Activated CD4-positive, alpha-beta T cell treated with anti-CD3 and anti-CD28 coated beads, Interleukin-2, amount 50 U/mL, for 24 hours (primary cell): ENCODE measurements at places on chromosomes 3 and 15.

DNA sequence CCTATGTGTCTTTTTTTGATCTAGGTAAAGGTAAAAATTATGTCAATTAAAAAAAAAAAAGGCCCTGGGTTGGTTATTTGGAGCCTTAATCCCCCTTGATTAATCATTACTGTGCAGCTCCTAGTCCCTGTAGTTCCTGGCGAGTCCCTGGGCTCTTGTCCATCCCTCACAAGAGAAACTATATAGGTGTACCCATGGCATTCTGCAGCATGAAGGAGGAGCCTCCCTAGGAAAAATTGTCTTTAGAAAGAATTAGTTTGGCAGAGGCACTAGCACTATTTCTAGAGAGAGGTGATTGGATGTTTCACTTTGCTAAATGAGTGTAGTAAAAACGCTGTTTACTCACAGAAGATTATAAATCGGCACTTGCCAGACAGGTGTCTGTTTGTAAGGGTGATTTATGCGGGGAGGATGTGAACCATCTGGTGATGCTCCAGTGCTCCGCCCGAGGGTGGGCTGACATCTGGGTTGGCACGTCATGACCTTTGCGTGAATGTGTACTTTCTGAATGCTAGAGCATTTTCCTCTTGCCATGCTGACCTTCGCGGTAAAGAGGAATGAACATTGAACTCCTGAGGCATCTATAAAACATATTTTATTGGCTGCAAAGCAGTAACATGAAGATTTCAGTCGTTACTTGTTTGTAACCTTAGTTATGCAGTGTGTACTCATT is 12.6 kb downstream of the PLCL2 start:
- DNase-seq: no peak

- DNase-seq: no peak
Measured at GRCh38 chr3:23938688-23939087, 6.4 kb upstream of the NR1D2 start.

DNA sequence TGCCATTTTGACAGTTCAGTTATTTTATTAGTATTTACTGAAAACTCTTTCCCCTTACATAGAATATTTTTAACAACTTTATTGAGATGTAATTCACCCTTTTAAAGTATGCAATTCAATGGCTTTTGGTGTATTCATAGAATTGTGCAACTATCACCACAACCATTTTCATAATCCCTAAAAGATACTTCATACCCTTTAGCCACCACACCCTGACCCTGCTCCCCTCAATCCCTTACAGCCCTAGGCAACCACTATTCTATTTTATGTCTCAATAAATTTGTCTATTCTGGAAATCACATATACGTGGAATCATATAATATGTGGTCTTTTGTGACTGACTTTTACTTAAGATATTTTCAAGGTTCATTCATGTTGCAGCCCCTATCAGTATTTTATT is 29.7 kb downstream of the TEX9 start:
- DNase-seq: no peak

- DNase-seq: no peak
Measured at GRCh38 chr3:128487813-128488635, 5.0 kb downstream of the GATA2 start.

DNA sequence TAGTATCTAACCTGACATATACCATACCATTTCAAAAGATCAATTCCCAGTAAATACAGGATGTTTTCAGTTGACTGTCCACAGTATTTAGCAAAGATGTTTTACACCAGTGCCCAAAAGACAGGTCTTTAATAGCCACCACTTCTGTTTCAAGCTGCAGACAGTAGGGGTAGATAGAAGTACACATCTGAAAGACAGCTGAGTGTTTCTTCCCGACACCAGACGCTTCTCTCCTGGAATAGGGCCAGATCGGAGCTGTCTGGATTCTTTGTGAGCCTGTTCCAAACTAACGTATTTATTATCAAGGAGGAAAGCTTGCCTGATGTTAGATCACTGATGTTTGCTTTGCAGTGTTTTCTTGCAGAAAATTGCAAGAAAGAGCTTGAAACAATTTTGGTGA is 136.1 kb upstream of the RBMS3 start:
- DNase-seq: no peak

- DNase-seq: peak; percentile 70
Measured at GRCh38 chr15:68055224-68055705, 1.1 kb downstream of the PIAS1 start.

DNA sequence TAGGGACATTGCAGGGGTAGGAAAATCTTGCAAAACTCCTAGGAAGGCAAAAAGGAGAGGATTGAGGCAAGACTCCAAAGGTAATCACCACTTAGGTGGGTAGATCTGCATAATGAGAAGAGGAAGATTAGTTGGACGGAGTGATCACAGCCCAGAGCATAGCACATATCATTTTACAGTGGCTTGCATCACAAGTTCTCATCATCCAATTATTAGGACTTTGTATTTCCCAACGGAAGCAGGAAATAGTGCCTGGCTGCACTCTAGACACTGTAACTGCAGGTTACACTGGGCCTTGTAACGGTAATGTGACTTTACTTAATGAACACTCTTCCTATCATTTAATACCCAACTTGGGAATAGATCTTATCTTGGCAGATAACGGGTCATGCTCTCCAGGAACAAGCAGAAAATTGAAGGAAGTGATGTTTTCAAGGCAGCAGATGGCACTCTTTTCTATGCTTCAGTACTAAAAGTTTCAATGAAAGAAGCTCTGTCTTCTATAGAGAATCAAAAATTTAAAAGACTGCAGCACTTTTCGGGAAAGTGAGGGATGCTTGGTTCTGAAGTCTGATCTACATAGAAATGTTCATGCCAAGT is 101.9 kb upstream of the KCNMB2 start:
- DNase-seq: no peak

DNA sequence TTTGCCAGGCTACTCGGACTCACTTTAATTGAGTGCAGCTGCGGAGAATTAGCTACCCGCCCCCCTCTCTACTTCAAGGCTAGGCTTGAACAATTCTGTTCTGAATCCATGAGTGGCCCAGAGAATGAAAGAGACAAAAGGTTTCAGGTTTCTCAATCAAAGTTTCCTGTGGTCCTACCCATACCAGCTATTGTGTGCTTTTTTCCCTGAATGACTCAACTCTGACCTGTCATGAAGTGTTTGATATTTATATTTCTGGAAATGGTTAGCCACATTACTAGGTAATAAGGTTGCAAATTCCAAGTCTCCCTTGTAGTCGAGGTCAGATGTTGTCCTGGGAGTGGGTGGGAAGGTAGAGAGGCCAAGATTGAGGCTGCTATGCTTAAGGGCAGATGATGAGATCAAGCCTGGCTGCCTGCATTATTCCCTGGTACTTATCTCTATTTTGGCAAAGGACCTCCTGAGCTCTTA is 392.7 kb upstream of the TBL1XR1 start:
- no peak for DNase-seq

GRCh38 chr3:126540951-126541627 is 17.1 kb downstream of the CHST13 start:
- no peak for DNase-seq

GRCh38 chr3:152499791-152500385 is 231.2 kb downstream of the MBNL1 start:
- DNase-seq: no peak

- peak; percentile 88 for DNase-seq
Measured at GRCh38 chr3:17742102-17742879, at the start of gene TBC1D5. Gene TBC1D5 (minus strand): TSS chr3:17742631. CDS start chr3:17508570, 234,061 bp downstream.

GRCh38 chr3:31142139-31142538 is 247.7 kb upstream of the GADL1 start:
- DNase-seq: no peak

GRCh38 chr3:127105587-127105986 is 87.3 kb upstream of the PRR23E start:
- no peak for DNase-seq

DNA sequence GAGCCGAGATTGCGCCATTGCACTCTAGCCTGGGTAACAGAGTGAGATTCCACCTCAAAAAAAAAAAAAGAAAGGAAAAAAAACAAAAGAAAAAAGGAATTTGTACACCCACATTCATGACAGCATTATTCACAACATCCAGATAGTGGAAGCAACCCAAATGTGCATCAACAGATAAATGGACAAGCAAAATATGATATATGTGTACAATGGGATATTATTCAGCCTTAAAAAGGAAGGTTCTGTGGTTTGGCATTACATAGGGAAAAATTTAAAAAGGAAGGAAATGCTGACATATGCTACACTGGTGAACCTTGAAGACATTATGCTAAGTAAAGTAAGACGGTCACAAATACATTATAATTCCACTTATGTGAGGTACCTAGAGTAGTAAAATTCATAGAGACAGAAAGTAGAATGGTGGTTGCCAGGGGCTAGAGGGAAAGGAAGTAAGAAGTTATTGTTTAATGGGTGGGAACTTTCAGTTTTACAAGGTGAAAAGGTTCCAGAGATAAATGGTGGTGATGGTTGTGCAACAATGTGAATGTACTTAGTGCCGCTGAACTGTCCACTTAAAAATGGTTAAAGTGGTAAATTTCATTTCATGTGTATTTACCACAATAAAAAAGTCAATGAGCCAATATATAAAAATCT is 118.5 kb downstream of the MYLK start:
- DNase-seq: no peak

GRCh38 chr3:77001062-77001701 is 38.7 kb upstream of the ROBO2 start:
- no peak for DNase-seq

GRCh38 chr3:69948246-69948862 is 51.2 kb upstream of the SAMMSON start:
- no peak for DNase-seq

DNA sequence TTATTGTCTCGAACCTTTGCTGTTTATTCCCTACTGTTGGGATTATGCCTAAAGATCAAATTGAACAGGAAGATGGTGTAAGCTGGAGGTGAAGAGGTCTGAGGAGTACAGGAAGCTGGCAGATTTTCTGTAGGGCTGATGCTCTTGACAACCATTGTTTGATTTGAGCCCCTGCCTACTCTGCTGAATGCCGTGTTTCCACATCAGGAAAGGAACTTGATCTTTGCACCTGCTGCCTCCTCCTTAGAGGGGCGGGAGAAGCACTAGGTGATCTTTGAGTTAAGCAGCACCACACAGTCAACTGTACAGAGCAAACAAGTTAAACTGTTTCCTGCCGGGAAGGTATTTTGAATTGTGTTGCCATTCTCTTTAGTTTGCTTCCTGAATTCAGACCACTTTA is 364.6 kb upstream of the EPHA6 start:
- DNase-seq: no peak

DNA sequence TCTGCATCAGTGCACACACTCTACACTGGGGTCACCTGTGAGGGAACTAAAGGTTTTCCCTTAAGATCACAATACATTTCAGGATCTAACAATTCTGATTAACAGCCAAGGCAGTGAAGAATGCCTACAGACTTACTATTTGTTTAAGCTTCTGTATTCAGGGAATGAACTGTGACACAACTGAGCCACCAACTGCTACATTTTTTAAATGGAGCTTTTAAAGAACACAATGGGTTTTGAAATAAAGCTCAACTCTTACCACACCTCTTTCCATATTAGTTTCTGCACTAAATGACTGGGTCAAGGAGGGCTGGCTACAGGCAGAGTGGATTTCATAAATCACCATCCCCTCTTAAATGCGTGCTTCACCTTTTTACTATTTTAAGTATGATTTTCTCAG is 100.2 kb downstream of the TMCC1 start:
- DNase-seq: no peak

- no peak for DNase-seq
Measured at GRCh38 chr3:193389335-193389734, 10.8 kb upstream of the ATP13A5 start.
